ENCODE measurements at places on chromosomes 13 and 19. TPM values are rescaled to one million over a fixed set of nuclear protein-coding genes. Genes with fewer than 3 reads are reported as not detected.

The PTGER1 gene
- 0.07 TPM for total RNA-seq

The OSCAR gene
- total RNA-seq, result 0.32 TPM

The ZNF575 gene
- 1.9 TPM for total RNA-seq

The ZNF554 gene
- 0.91 TPM for total RNA-seq

The SLC10A2 gene
- total RNA-seq, result not detected

The C13orf46 gene
- total RNA-seq, result 0.26 TPM

The S1PR2 gene
- 0.63 TPM for total RNA-seq

The CATSPERD gene
- total RNA-seq, result not detected

The LONP1 gene
- total RNA-seq, result 58.9 TPM

The ZNF844 gene
- not detected for total RNA-seq

The CPAMD8 gene
- not detected for total RNA-seq

The HIF3A gene
- 0.13 TPM for total RNA-seq

The KATNAL1 gene
- 6.1 TPM for total RNA-seq

The TEX101 gene
- total RNA-seq, result not detected

The CYP4F3 gene
- 3.4 TPM for total RNA-seq

The FCAR gene
- not detected for total RNA-seq

The MEIOSIN gene
- 0.06 TPM for total RNA-seq

The ZNF667 gene
- total RNA-seq, result not detected

The PEAK3 gene
- 0.22 TPM for total RNA-seq

The ZNF429 gene
- not detected for total RNA-seq

The TGFBR3L gene
- total RNA-seq, result 0.63 TPM

The CD33 gene
- total RNA-seq, result 0.08 TPM

The DACH1 gene
- not detected for total RNA-seq

The CFAP97D2 gene
- not detected for total RNA-seq

The ZNF439 gene
- total RNA-seq, result not detected

The PGLYRP2 gene
- not detected for total RNA-seq

The RPS5 gene
- total RNA-seq, result 2,538 TPM

The ADGRE1 gene
- total RNA-seq, result 4.7 TPM

The ACP4 gene
- not detected for total RNA-seq

The CEACAM19 gene
- total RNA-seq, result 7.7 TPM

The ATP4A gene
- total RNA-seq, result not detected

The PPP6R1 gene
- 113 TPM for total RNA-seq

The KLK4 gene
- total RNA-seq, result 0.17 TPM

The FOXA3 gene
- 0.92 TPM for total RNA-seq

The CALR3 gene
- not detected for total RNA-seq

The SLC1A6 gene
- total RNA-seq, result not detected

The KIR2DL1 gene
- total RNA-seq, result not detected

The IL11 gene
- total RNA-seq, result 11.0 TPM

The ZNF470 gene
- 1.3 TPM for total RNA-seq

The ZNF99 gene
- not detected for total RNA-seq
